ENCODE measurements at places on chromosomes 5 and 9.

DNA sequence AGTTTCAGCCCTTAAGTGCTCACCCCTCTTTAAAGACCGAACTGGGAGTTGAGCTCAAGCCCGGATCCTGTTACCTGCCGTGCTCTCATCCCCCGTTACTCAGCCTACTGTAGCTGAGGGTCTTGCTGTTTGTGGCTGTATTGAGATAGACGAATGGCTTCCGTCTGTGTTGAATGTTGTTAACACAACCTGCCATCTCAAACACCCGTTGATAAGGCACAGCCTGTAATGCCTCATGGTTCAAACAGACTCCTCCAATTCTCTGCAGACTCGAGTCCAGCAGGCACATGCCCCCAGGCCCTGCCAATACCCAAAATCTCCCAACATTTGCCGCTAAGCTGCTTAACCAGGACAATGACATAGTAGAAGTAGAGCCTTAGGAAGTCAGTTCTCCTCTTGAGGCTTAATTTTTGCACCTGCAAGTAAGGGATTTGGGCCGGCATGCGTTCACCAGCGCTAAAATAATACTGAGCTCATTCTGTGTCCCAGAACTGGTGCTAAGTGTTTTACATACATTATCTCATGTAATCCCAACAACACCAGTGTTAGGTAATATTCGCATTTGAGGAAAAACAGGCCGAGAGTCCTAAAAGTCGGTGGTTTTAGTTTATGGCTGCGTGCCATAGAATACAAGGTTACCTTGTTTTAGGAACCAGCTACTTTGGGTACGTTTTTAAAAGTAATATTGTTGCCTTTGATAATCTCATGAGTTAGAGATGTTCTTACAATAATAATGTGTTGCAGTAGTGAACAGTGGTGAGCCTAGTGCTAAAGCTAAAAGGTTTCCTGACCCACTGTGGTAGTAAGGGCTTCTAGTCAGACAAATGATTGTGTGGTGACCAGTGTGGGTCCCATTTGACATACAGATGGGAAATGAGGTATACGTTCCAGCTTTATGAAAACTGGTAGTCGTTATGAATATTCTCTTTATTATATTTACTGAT is 1.5 kb upstream of the RFX3 start:
- peak; percentile 53 for DNase-seq

DNA sequence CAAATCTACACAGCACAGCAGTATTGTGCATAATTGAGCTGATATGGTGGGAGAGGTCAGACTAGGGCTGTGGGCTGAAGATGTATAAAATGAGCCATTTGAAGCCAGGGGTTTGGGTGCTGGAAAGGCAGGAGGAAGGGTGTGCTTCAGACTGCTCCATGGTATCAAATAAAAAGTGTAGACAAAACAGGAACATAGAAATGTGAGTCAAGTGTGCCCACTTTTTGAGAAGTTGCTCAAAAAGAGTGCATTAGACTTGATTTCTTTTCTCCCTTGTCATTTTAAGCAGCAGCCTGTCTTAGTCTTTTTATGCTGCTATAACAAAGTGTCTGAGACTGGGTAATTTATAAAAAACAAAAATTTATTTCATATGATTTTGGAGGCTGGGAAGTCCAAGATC is 55.8 kb upstream of the ZFAND5 start:
- peak; percentile 58 for DNase-seq

DNA sequence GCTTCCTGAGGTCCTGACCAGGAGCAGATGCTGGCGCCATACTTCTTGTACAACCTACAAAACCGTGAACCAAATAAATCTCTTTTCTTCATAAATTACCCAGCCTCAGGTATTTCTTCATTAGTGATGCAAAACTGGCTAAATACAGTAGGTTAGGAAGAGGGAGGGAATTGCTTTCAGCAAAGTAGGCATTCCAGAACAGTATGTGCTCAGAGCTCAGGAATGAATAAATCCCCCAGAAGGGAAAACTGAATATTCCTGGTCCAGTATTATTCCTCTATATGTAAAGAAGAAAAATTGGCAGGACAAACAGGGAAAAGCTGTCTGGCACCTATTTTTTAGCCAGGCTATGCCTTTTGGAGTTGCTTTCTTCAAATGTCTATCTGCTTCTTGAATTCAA is 577.1 kb downstream of the PSAT1 start:
- no peak for DNase-seq

DNA sequence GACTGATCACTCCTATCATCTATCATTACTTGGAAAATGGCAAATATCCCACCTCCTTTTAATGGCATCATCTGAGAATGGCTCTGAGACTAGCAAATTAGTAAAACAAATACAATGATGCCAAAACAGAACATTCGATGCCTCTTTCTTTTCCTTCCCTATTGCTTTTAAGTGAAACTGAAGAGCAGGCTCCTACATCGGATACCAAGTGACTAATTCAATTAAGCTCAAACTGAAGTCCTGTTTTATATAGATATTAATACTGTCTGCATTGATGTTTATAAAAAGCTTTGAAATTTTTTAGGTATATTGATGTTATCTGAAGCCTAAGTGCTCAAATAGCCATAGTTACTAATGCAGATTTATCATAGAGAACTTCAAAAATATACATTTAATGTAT is 43.9 kb downstream of the SAXO1 start:
- no peak for DNase-seq

- no peak for DNase-seq
Measured at GRCh38 chr5:135192351-135192750, 158.3 kb upstream of the PITX1 start.

DNA sequence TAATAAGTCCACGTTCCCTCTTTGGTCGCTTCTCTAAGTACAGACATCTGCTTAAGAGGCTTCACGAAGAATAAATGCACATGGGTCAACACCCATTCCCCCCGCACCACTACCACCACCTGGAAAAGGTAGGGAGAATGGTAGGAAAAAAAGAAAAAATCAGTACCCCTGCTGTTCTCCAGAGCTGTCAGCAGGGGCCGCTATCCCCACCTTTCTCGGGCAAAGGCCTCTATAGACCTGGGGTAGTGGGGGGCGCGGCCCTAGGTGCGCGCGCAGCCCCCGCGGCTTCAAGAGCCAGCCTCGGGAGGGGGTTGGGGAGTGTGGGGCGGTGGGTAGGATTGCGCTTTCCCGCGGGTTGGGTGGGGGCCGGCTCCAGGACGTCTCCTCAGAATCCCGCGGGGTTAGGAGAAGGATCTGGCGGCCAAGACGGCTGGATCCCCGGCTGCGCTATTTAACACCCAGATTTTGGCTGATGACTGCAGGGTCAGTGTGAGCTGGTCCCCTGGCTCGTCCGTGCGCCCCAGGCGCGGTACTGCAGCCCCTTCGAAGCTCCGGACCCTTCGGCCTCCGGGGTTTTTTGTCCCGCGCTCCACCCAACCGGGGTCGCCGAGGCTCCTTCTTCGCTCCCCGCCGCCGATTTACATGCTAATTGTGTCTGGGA is 1.6 kb upstream of the SEMA6A start:
- DNase-seq: peak; percentile 72

DNA sequence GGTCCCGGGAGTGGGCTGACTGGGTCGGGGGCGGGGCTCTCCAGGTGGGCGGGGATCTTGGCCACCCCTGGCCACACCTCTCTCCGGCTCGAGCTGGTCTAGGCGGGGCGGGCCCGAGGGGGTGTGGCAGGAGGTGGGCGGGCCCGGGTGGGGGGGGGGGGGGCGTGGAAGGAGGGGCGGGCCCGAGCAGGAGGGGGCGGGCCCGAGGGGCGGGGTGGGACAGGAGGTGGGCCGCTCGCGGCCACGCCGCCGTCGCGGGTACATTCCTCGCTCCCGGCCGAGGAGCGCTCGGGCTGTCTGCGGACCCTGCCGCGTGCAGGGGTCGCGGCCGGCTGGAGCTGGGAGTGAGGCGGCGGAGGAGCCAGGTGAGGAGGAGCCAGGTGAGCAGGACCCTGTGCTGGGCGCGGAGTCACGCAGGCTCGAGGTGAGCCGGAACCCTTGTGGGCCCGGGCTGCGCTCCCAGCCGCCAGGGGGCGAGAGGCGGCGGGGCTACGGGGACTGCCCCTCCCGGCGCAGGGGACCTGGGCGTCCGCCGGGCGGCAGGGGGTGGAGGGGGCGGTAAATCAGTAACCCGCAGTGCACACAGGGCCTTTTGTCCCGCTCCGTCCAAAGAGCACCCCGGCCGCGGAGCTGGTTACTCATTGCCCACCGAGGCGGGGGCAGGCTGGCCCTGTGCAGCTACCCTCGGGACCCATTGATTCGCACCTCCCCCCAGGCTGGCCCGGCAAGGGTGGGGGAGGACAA is at the start of gene FGFR4:
Gene FGFR4 (plus strand): TSS at position 262 of the 744 bp plus-strand sequence. CDS start 2,688 bp downstream, outside the sequence.
- peak; percentile 69 for DNase-seq

GRCh38 chr5:174223355-174223754 is 177.8 kb downstream of the NSG2 start:
- DNase-seq: no peak

All from suppressor macrophage treated with lipopolysaccharide for 1 hour (primary cell).